GM12864 (cell line): ENCODE measurements at places on chromosomes 5 and 9.

DNA sequence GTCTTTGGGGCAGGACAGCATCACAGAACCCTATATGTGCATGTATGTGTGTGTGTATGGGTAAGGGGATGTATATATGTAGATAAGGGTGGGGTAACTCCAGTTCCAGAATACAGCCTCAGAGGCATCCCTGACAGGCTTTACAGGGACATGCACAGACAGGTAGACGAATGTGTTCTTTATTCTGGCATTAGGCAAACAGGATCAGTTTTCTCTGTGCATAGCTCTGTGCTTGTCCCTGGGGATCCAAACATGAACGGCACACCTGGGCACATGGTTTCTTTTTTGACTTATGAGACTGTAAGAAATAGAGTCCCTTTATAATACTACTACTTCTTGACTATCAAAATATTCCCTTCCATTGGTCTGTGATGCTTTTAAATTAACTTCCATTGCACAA is 120.6 kb downstream of the TRIO start:
- no peak for DNase-seq

DNA sequence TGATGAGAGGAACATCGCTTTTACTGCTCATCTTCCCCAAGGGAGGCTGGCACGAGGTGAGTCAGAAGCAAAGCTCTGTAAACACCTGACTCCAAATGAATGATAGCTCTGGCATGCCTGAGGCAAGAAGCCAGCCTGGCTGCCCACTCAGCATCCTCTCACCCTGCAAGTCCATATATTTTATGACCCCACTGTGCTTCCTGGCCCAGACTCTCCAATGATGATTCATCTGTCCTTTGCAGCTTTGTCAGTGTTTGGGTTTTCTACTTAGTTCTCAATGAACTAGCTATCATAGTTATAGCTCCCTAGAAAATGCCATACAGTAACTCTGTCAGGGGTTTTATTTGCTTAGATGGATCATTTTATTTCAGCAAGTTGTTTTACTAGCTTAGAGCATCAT is 52.1 kb upstream of the FSTL4 start:
- DNase-seq: no peak

GRCh38 chr5:163451489-163451888 is 8.4 kb downstream of the NUDCD2 start:
- DNase-seq: no peak

DNA sequence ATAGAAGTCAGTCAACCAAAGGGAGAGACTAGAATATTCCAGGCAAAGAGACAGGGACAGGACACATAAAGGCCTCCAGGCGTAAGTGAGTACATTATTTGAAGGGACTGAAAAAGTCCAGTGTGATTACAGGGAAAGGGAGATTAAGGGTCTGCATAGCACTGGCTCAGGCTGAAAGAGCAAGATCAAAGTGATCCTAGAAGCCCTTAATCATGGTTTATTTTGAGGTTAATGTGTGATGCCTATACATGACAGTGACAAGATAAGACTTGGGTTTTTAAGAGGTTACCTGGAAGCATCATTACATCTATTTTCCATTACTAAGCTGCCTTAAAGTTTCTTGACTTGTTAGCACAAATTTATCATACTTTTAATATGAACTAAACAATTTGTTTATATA is 25.8 kb downstream of the LMBRD2 start:
- no peak for DNase-seq

GRCh38 chr5:132506094-132506692 is 15.6 kb upstream of the IRF1 start:
- DNase-seq: no peak

GRCh38 chr9:70549926-70550325 is 135.5 kb upstream of the KLF9 start:
- no peak for DNase-seq

GRCh38 chr9:131218370-131218769 is 57.9 kb downstream of the FAM78A start:
- DNase-seq: no peak

- DNase-seq: no peak
Observed at GRCh38 chr5:145189746-145190145, 645.4 kb downstream of the PRELID2 start.

DNA sequence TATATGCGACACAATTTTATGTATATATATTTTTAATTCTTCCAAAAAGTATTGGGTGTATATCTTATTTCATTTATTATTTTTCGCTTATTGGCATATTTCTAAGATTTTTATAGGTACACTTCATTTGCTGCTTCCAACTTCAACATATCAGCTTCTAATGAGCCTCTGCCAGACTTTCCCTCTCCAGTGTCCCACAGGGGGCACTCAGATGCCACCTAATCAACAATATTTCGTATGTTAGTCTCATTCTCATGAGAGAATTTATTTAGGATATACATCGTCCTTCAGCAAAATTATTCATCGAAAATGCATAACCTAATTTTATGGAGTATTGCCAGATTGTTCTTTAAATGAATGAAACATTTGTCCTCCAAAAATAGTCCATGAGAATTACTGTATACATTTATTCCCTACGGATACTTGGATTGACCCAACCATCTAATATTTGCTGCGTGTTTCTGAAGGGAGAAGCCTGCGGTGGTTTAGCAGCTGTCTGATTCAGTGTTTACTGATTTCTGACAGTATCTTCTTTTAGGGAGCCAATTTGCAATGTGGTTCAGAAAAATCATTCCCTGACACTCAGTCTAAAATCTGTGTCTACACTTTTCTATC is 100.6 kb upstream of the SELENOP start:
- no peak for DNase-seq

GRCh38 chr5:112696786-112697185 is 40.9 kb upstream of the APC start:
- no peak for DNase-seq

DNA sequence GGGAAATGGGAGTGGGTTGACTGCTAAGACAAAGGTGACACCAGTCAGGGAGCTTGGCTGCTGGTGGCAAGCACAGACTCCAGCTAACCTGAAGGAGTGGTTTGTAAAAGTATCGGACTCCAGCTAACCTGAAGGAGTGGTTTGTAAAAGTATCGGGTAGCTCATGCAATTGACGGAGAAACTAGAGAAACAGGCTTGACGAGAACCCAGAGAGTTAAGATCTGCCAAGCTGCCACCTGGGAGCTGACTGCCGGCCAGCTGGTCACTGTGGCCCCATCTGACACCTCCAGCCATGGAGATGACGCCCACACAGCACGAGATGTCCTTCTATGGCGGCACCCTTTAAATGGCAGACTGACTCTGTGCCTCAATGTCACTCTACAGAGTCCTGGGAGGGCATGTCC is 28.3 kb upstream of the CRB2 start:
- DNase-seq: no peak

- no peak for DNase-seq
Observed at GRCh38 chr9:3549225-3549624, 23.4 kb upstream of the RFX3 start.

DNA sequence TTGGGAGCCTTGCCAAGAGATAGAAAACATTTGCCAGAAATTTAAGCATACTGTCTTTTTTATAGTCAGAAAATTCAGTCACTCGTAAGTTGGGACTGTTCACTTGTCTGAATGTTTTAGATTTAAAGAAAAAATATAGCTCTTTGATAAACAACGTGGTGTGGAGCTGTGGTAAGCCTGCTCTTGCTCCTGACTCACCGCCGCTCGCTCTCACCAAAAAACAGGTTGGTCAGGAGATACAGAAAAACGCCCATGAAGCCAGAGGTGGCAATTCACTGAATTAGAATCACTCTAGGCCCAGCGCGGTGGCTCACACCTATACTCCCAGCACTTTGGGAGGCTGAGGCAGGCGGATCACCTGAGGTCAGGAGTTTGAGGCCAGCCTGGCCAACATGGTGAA is 6.2 kb downstream of the LNPEP start:
- DNase-seq: no peak

DNA sequence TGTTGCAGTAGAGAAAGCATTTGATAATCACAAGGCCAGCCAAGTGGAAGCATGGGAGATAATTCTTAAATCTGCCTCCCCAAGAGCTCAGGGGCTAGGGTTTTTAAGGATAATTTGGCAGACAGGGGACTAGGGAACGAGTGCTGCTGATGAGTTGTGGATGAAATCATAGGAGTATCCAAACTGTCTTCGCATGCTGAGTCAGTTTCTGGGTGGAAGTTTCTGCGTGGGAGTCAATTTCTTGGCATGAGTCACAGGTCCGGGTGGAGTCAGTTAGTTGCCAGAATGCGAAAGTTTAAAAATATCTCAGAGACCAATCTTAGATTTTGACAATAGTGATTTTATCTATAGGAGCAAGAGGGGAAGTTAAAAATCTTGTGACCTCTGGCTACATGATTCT is 112.6 kb downstream of the TMC1 start:
- no peak for DNase-seq

- DNase-seq: no peak
Observed at GRCh38 chr5:19175776-19176570, 812.0 kb downstream of the CDH18 start.

GRCh38 chr9:71638627-71639026 is 129.7 kb downstream of the CEMIP2 start:
- no peak for DNase-seq

DNA sequence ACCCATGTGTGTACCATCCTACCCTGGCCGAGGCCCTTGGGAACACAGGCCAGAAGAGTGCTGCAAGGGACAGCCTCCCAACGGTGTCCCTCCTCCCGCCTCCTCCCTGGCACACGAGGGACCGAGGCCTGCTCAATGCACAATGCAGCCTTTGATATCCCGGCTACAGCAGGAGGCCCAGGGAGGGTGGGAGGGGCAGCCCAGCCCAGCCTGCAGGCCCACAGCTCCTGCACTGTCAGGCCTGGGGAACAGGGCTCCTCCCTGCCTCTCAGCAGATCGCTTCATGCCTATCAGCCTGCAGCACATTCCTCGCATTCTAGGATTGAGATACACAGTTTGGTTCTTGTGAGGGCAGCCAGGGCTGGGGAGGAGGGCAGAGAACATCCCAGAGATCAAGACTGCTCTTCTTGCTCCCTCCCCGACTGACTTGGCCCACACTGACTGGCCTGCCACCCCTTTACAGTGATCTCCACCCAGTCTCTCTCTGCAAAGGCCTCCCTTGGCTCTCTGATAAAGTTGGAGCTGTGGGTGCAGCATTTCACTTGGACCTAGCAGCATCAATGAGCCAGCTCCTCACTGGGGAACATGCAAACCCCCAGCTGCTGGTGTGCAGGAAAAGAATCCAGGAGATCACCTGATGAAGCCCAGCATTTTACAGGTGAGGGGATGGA is at the start of gene SH3TC2:
TSS of gene SH3TC2 (minus strand) at position 46 of the 671 bp plus-strand sequence. CDS start at position 6, 40 bp downstream.
- DNase-seq: no peak

- DNase-seq: no peak
Observed at GRCh38 chr5:84688566-84688965, 303.9 kb upstream of the EDIL3 start.

DNA sequence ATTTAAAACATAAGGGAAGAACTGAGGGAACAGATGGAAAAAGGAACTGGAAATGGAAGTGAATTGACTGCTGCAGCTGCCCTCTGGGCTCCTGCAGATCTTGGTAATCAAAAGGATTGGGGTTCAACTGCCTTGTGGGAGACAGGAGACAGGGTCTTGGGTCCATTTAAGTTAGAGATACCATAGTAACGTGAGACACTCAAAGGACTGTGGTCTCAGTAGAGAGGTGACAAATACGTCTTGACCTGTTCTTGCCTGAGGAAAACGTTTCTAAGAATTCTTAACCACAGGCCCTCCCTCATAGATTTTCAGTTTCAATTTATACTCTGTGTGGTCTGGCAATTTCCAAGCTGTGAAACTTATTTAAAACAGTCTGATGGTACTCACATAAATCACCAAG is 100.8 kb upstream of the DHFR start:
- DNase-seq: peak; percentile 71

DNA sequence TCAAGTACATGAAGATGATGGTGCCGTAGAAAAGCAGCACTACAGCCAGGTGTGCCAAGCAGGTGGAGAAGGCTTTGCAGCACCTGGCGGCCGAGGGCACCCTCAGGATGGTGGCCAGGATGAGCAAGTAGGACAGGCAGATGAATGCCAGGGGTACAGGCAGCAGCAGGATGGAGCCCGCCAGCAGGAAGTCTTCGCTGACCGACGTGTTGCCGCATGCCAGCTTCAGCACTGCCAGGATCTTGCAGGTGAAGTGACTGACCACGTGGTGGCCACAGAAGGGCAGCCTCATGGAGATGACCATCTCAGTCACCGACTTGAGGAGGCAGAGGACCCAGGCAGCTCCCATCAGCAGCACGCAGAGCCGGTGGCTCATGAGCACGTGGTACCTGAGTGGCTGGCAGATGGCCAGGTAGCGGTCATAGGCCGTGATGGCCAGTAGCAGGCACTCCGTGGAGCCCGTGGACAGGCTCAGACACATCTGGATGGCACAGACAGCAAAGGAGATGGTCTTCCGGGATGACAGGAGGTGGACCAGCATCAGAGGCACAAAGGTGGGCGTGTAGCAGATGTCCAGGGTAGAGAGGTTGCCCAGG is 482 bp downstream of the OR13J1 start:
- DNase-seq: no peak

DNA sequence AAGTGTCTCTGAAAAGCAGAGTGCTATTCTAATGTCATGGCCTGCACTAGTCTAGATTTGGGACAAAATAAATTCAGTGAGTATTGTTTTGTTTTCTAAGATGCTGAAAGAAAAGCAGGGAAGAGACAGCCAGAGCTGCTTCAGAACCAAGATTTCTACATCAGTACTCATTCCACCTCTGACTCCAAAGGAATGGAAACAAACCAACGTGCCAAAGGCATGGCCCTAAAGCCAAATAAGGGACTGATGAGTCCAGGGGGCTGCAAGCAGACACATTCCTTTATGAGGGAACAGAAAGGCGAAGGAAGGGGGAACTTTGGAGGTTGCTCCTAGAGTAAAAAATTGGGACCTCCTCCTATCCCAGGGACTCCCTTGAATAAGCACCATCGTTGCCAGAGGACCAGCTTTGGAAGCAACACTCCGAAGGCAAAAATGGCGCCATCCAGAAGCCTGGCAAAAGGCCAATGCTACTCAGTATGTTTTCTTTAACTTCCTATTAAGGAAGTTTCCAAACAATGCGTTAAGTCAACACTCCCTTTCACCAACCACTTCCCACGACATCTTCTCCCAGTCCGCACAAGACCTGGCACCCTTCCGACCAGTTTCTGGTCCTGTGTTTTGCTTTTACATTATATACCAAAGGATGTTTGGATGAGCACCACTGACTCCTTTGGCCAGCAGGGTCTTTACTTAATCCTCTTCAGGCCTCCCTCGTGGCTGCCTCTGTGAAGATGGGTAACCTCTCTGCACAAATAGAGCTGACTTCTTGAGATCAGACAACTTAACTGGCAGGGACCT is 31.6 kb downstream of the ADAM19 start:
- no peak for DNase-seq
